Hepatocyte (in vitro differentiated cells): ENCODE measurements at places on chromosomes 13 and 19.

DNA sequence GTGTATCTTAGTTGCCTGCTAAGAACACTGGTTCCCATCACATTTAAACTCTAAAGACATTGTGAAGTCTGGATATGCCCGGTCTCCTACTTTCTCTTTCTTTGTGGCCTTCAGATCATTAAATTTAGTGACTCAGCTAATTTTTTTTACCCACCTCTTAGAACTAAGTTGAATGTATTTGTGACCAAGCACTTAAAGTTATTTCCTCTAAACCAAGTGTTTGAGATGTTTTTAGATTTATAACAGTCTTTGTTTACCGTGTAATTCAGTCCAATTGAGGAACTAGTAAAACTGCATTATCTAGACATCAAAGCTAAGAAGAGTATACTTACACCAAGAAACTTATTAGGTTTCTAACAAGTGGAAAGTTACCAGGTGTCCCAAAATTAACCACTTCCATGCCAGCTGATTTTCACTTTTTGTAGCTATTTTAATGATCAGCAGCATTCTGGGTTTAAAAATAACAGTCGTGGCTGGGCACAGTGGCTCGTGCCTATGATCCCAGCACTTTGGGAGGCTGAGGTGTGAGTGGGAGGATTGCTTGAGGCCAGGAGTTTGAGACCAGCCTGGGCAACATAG is 53.1 kb downstream of the ARHGAP35 start:
- no peak for DNase-seq

GRCh38 chr13:32407854-32408253 is 20.1 kb downstream of the N4BP2L1 start:
- DNase-seq, result no peak

GRCh38 chr19:18156841-18157464 is 4.0 kb downstream of the PIK3R2 start:
- peak; percentile 89 for DNase-seq

DNA sequence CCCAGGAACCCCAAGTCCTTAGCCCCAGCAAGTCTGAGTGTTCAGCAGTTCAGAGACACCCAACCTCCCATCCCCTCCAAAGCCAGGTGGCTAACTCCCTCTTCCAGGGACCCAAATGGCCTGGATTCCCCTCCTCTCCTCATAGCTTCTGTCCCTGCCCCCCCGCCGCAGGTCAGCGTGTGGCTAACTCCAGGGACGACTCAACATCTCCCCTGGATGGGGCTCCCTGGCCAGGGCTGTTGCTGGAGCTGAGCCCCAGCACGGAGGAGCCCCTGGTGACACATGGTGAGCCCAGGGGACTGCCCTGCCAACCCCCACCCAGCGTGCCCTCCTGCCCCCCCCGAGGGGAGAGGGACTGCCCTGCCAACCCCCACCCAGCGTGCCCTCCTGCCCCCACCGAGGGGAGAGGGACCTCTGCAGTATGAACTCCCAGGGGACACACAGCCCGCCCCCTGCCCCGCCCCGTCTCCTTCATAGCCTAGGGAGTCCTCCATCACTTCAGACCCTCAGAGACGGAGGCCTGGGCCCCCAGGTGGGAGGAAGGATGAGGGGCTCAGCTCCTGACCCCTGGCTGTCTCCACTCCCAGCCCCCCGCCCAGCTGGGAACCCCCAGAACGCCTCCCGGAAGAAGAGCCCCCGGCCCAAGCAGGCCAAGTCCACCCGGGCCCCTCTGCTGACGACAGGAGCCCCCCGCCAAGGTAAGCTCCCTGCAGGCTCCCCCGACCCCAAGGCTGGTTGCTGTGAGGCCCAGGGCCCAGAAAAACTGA is 1.7 kb downstream of the SSC5D start:
- DNase-seq, result no peak

- DNase-seq, result no peak
These were observed 13.3 kb downstream of the ZNF787 start for GRCh38 chr19:56107626-56108351.

DNA sequence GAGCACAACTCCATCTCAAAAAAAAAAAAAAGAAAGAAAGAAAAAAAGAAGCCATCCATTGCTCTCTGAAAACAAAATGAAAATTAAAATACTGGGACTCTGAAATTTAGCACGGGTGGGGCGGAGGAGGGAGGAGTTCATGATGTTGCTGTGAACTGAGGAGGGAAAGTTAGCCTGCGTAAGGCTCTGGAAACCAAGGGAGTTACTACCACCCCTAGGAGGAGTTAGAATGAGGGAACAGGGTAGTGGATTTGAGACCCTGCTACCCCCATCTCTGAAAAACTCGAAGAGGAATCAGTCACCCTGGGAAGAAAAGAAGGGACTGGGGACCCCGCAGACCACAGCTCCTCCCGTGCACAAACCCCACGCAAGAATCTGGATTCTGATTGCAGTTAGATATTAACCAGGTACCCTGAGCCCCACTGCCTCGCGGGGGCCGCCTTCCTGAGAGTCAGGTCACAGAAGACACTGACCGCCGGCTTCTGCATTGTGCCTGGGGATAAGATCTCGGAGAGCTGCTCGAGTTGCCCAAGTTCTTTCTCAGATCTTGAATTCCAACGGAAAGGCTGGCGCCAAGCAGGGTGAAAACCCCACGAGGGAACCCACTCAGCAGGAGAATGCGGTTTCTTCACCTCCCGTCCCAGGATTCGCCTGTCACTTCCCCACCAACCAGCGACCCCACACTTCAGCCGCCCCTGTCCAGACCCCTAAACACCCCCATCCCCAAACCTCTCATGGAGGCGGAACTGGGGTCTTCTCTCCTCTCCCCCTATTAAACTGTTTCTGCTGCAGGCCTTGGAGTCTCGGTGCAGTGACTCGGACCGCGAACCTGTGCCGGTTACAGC is 870 bp downstream of the ZNF442 start:
- DNase-seq, result peak; percentile 33

GRCh38 chr13:58977085-58977484 is 1186.6 kb downstream of the DIAPH3 start:
- no peak for DNase-seq

DNA sequence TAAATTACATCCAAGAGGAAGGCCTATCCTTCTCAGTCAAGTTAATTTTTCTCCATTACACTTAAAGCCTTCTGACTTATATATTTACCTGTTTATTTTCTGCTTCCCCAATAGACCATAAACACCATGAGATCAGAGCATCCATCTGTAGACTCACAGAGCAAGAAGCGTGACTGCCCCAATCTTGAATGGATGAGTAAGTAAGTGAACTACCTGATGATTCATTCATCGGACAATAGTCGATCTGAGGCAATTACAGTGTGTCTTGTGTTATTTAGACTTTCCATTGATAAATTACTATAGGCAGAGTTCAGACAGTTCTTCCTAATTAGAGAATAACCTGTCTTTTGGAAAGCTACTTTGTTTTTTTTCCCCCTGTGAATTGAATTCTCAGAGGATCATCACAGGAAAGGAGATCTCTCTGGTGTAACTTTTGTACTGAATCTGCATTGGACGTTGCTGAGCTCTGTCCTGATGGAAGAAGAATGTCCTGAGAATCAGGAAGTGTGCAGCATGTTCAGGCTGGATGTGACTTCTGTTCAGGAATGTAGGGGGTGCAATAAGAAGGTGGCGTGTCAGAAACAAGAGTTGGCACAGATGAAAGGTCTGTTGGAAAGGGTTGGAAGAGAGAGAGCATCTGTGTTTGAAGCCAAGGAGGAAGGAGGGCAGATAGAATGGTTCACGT is 367.0 kb downstream of the NALCN start:
- no peak for DNase-seq

- DNase-seq, result no peak
These were observed 1376.3 kb upstream of the SLC10A2 start for GRCh38 chr13:104442536-104442935.

DNA sequence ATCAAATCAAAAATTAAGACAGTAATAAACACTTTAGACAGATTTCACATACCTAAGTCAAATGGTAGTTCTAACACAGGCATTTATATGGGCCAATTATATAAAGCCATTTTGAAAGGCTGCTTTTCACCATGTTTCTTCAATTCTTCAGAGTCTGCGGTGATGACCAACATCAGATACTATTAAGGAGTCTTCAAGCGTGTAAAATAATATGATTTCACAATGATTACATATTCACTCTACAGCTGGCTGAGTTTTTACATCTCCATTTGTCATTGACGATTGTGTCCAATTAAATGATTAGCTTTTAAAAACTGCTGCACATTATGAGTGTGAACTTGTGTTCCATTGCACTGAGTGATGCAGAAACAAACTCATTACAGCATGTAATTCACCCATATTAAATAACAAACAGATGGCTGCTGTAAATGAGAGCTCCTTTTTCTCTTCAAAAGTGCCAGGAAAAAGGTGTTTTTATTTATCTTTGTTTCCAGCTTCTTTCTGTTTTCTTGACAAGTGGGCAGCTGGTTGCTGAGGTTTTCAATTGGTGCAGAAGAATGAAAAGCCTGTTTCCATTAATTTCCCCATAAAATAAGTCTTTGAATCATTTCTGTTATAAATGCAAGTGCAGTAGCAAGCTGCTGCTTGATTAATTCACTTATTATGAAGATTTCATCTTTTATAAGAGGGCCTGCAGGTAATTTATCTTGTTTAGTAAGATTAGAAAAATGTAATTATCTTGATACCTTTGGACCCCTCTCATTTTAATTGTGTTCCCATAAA is 676.1 kb upstream of the KLHL1 start:
- no peak for DNase-seq

DNA sequence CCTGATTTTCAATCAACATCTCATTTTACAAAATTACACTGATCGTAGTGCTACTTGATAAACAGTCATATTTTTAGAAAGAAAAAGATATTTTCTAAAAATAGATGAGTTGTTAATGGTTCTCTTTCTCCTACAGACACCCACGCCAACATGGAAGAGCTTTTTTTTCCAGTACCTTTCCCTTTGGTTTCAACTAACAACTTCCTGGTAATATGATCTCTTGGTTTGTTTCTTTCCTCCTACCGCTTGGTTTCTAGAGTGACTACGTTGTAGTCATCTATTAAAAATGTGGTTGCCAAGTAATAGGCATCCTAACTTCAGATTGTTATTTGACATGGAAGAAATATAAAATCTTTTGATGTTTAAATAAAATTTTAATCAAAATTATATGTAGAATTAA is 189.0 kb downstream of the LACC1 start:
- DNase-seq, result no peak

DNA sequence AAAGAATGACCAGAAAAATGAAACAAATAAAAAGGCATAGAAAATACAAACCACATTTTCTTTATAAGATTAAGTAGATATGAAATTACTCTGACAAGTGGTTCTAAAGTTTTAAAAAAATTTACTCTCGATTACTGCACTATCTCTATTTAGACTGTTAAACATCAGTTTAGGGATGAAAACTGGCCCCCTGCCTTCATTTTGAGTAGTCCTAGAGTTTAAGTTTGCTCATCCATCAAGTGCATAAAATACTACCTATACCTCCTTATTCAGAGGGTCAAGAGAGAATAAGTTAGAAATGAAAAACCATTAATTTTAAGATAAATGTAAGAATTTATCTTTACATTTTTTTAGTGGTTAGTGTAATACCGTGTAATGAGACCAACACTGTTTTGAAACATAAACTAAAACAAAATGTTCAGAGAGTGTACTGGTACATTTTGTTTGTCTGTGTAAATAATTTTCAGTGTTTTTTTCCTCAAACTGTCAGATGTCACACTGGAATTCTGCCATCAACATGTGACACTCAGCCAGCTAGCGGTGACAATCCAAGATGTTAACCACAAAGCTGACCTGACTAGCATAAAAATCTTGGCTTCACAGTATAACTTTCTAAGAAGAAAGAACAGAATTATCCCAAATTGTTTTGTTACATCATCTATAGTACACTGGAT is 184.8 kb upstream of the PCDH20 start:
- no peak for DNase-seq

DNA sequence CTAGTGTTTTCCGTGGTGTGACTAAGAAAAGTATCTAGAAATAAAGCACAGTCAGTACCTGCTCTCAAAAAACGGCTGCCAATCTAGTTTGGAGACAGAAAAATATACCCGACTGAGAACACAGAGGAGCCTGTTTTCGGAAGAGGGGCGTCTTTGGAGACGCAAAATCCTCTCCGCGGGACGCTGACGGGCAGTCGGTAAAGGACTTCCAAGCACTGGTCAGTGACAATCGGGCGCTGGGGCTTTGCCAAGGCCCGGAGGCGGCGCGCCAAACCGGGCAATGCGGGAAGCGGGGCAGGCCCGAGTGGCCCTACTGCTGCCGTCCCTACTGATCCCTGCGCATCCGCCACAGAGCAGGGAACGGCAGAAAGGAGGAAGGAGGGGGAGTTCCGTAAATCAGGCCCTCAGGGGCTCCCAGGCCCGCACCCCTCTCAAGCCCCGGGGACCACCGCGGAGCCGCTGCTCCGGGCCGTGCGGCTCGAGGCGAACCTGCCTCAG is 588 bp upstream of the DPY19L3 start:
- DNase-seq, result peak; percentile 58

DNA sequence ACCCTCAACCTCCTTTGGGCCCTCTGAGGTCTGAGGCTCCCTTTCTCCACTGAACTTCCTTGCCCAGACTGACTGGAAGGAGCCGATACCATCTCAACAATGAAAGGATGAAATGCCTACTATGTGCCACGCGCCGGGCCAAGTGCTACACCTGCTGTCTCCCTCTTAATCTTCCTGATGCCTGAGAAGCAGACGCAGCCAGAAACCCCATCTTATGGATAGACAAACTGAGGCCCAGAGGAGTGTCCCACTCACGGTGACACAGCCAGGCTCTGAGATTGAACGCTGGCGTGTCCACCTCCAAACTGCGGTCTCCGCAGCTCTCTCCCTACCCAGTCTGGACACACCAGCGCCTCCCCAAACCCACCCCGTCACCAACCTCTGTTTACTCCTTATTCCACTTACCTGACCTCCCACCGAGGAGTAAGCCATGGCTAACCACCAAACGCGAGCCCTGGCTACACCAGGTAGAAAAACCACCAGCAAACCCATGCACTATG is 20.9 kb downstream of the MLLT1 start:
- no peak for DNase-seq

- DNase-seq, result no peak
These were observed 11.0 kb upstream of the ZNF492 start for GRCh38 chr19:22622901-22623840.

DNA sequence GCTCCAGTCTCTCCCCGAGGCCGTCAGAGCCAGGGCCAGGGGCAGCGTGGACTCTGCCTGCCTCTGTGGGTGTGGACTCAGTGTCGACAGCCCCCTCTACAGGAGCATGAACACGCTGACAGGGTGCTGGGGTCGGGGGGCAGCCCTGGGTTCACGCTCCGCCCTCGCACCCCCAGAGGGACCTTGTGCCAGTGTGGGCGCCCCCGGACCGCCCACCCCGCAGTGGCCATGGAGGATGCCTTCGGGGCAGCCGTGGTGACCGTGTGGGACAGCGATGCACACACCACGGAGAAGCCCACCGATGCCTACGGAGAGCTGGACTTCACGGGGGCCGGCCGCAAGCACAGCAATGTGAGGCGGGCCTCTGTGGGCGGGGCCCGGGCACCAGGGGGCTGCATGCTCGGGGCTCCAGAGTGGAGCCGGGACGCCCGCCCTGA is 8.3 kb downstream of the TRPM4 start:
- DNase-seq, result no peak

- peak; percentile 68 for DNase-seq
These were observed 722 bp downstream of the COLGALT1 start for GRCh38 chr19:17555929-17556813.

- no peak for DNase-seq
These were observed 48.3 kb upstream of the INTS6 start for GRCh38 chr13:51501096-51501495.
